ENCODE measurements at places on chromosomes 4 and X. TPM values are rescaled to one million over a fixed set of nuclear protein-coding genes. Genes with fewer than 3 reads are reported as not detected.

Gene PRRG1
- total RNA-seq = not detected

Gene HNRNPDL
- total RNA-seq = 322 TPM

Gene ATP2B3
- total RNA-seq = not detected

Gene FGG
- not detected for total RNA-seq

Gene BEX3
- 52.7 TPM for total RNA-seq

DNA sequence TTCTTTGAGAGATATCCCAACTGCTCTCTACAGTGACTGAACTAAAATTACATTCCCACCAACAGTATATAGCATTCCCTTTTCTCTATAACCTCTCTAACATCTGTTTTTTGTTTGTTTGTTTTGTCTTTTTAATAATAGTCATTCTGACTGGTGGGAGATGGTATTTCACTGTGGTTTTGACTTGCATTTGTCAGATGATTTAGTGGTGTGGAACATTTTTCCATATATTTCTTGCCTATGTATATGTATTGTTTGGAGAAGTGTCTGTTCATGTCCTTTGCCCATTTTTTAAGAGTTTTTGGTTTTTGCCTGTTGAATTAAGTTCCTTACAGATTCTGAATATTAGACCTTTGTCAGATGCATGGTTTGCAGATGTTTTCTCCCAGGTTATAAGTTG, 9.0 kb downstream of the USO1 start:
- H3K27me3 ChIP-seq = no peaks in the 10 kb centered on the region
- peaks cover 6% of the 10 kb centered on the region for H3K4me1 ChIP-seq
- DNase-seq = no peak
- no peak overlapping the region for H3K27ac ChIP-seq

DNA sequence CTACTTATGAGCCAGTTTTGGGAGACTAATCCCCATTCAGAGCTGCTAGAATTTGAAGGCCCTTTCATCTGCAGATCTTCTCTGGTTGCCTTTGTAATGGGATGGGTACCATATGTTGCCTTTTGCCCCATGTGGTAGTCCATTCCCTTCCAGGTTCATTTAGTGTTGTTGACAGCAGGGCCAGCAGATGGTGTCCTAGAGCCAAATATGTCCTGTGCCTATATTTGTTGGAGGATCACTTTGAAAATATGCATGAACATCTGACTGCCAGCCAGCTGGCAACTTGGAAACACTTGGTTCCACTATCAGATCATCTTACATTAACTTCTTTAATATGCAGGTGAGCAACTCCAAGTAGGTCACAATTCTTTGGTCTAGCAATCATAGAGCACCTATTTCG, 30.4 kb downstream of the CFAP299 start:
- DNase-seq = peak; percentile 63
- no peaks in the 10 kb centered on the region for H3K27me3 ChIP-seq
- H3K27ac ChIP-seq = no peak overlapping the region

DNA sequence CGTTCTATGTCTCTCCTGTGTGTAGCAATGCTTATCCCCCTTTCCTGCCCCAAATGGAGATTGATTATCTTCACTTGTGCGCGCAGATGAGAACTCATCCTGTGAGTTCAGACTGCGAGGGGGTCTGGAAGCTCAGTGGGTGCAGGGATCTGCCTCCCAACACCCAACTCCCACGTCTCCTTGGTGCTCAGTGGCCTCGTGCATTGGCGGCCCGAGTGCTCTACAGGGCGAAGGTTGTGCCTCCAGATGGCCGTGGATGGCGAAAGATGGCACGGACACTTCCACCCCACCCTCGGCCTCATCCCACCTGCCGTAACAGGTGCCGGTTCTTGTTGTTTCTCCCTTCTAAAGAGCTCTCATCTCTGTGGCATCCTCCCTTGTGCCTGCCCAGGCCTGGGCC, 45.1 kb upstream of the SORCS2 start:
- peaks cover 4% of the 10 kb centered on the region for H3K27me3 ChIP-seq
- H3K4me1 ChIP-seq = no peaks in the 10 kb centered on the region
- no peak overlapping the region for H3K4me3 ChIP-seq
- no peak overlapping the region for H3K27ac ChIP-seq

- H3K4me1 ChIP-seq = no peaks in the 10 kb centered on the region
- DNase-seq = no peak
- H3K36me3 ChIP-seq = no peaks in the 10 kb centered on the region
Measured at GRCh38 chr4:123587983-123588494, 191.4 kb downstream of the SPRY1 start.

GRCh38 chrX:9658409-9658808, 107.2 kb downstream of the GPR143 start:
- no peaks in the 10 kb centered on the region for H3K36me3 ChIP-seq
- H3K4me1 ChIP-seq = no peaks in the 10 kb centered on the region
- H3K4me3 ChIP-seq = no peak overlapping the region
- H3K27me3 ChIP-seq = no peaks in the 10 kb centered on the region
- no peak for DNase-seq

DNA sequence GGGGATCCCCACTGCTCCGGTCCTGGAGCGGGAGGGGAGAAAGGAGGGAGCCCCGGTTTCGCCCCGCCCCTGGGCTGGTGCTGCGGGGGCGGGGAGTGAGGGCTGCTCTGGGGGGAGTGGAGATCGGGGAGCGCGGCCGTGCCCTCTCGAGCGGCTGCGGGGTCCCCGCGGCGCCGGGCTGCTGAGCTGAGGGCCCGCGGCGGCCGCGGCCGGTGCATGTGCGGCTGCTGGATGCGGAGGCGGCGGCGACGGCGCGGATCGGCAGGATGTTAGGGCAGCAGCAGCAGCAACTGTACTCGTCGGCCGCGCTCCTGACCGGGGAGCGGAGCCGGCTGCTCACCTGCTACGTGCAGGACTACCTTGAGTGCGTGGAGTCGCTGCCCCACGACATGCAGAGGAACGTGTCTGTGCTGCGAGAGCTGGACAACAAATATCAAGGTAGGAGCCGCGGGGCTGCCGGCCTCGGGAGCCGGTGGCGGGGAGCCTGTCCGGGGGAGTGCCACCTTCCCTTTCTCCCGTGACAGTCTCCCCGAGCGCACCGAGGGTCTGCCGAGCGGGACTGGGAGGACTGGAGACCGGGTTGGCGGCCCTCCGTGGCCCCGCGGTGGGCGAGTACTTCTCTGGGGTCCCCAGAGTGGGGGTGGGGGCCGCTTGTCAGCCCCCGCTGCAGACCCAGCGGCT, at the start of gene ING2:
Gene ING2, plus strand, starts transcription at position 129 of the 681 bp plus-strand sequence. Its CDS starts 138 bp downstream, at position 267.
- DNase-seq = no peak
- peak within 1 kb of the TSS; percentile 73 for H3K4me3 ChIP-seq
- H3K27ac ChIP-seq = peak within 1 kb of the TSS; percentile 90
- H3K27me3 ChIP-seq = no peaks in the 10 kb centered on the region
- peaks cover 19% of the 10 kb centered on the region for H3K4me1 ChIP-seq
- no peaks in the 10 kb centered on the region for H3K36me3 ChIP-seq
